Stimulated activated CD8-positive, alpha-beta memory T cell treated with anti-CD3 and anti-CD28 coated beads, Interleukin-4, amount 100 ng/mL, for 24 hours (primary cell): ENCODE measurements at places on chromosomes 1 and 21.

DNA sequence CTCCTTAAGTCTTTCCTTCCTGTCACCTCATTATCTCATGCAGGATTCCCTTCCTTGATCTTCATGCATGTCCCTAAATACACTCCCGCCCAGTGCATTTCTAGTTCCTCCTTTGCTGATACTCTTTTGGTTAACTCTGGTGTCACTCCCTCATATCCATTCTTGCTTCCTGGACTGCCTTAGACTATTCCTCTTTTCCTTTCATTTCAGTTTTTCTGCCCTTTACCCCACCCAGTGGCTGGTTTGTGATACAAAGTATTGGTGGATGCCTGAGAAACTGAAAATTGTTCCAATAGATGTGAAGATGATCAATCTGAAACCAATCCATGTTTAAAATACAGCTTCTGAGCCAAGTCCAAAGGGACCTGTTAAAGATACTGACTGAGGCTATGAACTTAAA, 553.8 kb upstream of the CAMK1G start:
- DNase-seq: no peak

DNA sequence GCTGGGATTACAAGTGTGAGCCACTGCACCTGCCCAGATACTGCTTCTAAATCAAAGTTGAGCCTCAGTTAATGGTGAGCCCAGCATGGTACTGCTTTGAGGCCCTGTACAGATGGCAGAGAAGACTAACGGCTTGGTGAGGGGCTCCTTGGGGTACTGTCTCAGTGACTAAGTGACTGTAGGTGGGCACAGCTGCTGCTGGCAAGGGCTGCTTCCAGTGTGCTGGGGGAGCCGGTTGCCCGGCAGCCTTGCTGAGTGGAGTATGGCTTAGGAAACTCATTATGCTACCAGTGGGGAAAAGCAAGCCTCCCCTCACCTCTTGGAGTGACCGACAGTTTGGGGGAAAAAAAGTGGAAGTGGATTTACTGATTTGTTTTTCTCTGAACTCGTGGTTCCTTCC, 23.6 kb upstream of the ARHGEF10L start:
- no peak for DNase-seq

GRCh38 chr1:55181666-55182065, 33.5 kb downstream of the USP24 start:
- DNase-seq: no peak

DNA sequence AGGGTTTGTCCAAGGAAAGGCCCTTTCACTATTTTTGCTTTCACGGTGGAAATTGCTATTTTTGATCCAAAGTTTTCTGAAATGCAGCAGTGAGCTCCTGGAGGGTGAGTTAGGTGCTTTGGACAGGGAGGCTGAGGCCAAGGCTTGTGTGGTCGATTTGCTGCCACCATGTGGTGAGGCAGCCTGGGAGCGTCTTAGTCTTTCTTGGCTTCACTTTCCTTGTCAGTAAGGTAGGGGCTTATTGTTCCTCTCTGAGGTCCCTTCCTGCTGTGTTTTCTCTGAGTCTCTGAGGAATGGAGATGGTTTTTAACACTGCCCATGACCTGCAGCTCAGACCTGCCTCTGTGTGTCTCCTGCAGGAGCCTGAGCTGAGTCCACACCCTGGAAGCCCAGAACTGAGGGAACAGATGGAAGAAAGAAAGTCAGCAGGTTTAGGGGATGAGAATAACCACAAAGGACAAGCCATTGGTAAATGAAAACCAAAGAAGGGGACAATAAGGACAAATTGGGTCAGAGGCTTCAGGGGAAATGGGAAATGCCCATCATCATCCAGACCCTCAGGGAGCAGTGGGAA, 20.1 kb upstream of the S100A10 start:
- DNase-seq: no peak

- DNase-seq: no peak
Observed at GRCh38 chr1:159205225-159205624, 550 bp downstream of the ACKR1 start.

GRCh38 chr1:108801101-108801500, 54.6 kb downstream of the STXBP3 start:
- DNase-seq: no peak

DNA sequence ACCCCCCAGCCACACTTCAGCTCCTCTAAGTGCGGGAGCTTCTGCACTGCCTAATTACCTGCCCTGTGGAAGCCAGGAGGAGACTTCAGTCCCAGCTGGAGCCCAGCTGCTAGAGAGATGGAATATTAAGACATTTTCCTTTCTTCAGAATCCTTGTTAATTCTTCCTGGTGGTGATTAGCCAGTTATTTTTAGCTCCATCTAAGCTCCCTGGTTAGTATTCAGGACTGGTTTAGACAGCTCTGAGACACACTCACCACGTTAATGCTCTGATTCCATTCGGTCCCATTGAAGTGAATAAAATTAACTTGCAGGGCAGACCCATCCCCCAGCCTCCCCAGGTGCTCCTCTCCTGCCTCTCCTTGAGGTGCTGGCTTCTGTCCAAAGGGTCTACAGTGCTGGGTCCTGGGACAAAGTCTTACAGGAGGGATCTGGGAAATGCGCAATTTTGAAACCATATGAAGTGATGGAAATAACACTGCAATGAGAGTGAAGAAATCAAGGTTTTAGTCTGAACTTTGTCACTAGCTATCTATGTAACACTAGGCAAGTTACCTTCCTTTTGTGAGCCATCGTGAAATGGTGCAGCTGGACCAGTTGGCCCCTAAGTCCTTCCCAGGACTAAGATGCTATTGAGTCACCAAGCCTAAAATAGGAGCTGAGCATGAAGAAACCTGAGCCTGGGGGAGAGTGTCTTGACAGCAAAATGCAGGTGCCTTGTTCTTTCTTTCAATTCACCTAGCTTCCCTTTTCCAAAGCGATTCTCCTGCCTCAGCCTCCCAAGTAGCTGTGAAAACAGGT, 117.4 kb upstream of the ATP1A1 start:
- DNase-seq: no peak

DNA sequence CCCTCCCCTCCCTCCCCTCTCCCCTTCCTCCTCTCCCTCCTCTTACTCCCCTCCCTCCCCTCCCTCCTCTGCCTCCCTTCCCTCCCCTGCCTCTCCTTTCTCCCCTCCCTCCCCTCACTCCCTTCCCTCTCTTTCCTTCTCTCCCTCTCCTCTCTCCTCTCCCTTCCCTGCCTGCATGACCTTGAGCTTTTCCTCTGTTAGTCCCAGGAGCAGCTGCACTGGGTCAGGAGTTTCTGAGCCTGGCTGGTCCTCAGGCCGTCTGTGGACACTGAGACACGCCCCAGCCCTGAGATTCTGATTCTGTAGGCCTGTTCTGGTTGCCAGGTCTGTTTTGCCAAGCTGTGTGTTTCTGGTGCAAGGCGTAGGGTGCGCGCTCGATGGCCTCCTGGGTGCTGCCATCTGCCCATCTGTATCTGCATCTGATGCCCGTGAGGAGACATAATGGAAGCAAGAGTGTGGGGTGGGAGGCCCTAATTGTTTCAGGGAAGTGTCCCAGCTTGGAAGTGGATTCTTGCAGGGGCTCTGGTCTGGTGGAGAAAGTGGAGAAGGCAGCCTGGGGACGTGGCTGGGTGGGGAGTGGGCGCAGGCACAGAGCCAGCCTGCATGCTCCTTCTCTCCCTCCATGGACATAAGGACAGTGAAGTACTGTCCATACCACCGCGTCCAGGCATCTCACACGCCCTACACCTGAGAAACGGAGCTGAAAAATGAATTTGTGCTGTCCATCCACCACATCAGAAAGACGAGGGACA, 97.2 kb downstream of the WDR4 start:
- no peak for DNase-seq

- DNase-seq: no peak
Observed at GRCh38 chr1:39922251-39922688, 20.6 kb upstream of the MYCL start.

DNA sequence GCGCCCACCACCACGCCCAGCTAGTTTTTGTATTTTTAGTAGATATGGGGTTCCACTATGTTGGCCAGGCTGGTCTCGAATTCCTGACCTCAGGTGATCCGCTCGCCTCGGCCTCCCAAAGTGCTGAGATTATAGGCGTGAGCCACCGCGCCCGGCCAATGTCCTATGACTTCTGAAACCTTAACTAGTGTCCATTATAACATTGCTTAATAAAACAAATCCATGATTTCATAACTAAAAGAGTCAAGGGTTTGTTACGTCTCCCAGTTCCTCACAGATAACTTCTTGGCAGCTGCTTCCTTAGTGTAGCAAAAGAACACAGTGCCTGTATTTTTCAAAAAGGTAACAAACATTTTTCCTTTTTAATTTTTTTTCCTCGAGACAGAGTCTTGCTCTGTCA, 53.6 kb downstream of the FBXO42 start:
- no peak for DNase-seq

DNA sequence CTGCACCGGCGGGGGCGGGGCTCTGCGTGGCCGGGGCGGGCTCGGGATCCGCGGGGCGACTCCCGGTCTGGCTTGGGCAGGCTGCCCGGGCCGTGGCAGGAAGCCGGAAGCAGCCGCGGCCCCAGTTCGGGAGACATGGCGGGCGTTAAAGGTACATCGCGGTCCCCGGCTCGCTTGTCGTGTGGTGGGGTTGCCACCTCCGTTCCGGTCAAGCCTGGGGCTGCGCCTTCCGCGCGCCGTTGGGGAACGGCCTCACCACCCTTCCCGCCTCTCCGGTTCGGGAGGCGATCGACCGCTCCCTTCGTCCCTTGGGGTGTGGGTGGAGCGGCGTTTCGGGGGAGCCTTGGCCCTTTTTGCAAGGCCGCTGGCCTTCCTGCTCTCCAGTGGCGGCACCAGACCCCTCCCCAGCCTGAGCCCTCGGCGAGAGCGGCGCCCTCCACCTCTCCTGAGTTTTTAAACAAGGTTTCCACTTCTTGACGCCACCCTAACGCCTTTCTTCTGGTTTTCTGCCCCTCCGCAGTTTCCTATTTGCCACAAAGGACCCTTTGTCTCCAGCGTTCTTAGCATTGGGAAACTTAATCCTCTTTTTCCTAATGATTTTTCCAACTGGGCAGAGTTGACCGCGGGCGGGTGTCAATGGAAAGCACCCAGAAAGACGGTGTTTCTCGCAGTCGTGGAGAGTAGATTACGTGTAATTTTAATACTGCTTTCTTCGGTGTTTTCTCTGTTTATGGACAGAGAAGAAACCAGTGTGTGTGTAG, at the start of the genes LEPR and LEPROT:
LEPR (plus strand) TSS at position 79 of the 761 bp plus-strand sequence. CDS start 144,898 bp downstream, outside the sequence.
LEPROT (plus strand) TSS at position 79 of the 761 bp plus-strand sequence; CDS start at position 136, 57 bp downstream.
- no peak for DNase-seq

DNA sequence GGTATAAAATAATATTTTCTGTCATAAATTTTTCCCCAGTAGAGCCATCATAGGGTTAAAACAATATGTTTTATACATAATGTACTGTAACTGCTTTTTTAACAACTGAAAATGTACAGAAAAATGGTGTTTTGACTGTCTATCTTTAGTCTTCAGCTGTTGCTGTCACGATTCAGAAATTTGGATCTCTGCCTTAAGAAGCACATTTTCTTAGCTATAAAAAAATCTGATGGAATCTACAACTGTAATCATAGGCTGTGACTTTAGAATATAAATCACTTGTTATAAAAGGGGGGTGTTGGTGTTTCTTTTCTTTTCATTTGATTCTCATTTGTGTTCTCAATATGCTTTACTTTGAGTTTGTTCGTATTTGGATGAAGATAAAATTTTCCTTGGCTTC, 187.5 kb downstream of the PDE4B start:
- DNase-seq: no peak

- DNase-seq: no peak
Observed at GRCh38 chr1:15308621-15309027, 61.6 kb downstream of the FHAD1 start.

GRCh38 chr1:16440131-16440469, 424 bp upstream of the NECAP2 start:
- DNase-seq: no peak

- no peak for DNase-seq
Observed at GRCh38 chr1:119956306-119956705, 60.0 kb upstream of the ADAM30 start.

DNA sequence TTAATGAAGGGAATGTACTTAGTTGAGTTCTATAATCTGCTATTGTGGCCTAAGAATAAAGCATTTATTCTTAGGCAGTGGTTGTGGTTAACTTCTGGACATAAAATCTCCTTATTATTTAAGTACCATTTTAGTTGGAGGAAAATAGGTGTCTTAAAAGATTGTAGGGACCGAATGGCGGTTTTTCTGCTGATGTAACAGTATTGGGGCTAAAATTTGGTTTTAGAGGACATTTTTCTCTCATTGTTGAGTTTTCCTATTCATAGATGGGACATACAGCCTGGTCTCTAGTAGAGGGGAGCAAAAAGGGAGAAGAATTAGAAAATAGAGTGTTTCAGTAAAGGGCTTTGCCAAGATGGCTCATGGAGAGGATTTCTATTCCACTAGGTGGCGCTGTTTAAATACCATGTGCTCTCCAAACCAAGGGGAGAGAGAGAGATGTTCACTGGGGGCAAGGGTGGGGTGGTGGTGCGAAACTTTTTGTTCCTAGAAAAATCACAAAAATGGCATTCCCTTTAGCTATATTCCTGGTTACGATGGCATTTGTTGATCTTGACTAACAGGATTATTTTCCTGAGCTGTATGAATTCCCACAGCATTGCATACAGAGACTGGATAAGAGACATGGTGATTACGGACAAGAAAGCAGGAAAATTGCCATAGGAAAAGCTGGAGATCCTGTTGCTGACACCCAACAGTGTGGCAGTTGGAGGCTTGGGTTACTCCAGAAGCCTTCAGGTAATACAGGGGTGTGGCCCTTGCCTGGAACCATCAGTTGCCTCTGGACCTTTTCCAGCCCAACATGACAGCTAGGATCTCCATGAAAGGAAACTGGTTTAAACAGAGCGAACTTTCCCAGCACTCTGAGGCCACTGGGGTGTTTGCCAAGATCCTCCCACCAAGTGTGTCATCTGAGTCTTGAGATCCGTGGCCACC, 18.2 kb upstream of the FCGR2A start:
- DNase-seq: no peak

GRCh38 chr21:32089766-32090165, 189.1 kb downstream of the MIS18A start:
- no peak for DNase-seq
